ENCODE measurements at places on chromosomes 4 and X.

- peak; percentile 62 for DNase-seq
These were observed at the start of gene SH3TC1 for GRCh38 chr4:8198906-8199593. SH3TC1 (plus strand) TSS chr4:8199290; CDS start chr4:8205195, 5,905 bp downstream.

GRCh38 chrX:56986138-56986537 is 9.2 kb downstream of the SPIN3 start:
- DNase-seq, result no peak

DNA sequence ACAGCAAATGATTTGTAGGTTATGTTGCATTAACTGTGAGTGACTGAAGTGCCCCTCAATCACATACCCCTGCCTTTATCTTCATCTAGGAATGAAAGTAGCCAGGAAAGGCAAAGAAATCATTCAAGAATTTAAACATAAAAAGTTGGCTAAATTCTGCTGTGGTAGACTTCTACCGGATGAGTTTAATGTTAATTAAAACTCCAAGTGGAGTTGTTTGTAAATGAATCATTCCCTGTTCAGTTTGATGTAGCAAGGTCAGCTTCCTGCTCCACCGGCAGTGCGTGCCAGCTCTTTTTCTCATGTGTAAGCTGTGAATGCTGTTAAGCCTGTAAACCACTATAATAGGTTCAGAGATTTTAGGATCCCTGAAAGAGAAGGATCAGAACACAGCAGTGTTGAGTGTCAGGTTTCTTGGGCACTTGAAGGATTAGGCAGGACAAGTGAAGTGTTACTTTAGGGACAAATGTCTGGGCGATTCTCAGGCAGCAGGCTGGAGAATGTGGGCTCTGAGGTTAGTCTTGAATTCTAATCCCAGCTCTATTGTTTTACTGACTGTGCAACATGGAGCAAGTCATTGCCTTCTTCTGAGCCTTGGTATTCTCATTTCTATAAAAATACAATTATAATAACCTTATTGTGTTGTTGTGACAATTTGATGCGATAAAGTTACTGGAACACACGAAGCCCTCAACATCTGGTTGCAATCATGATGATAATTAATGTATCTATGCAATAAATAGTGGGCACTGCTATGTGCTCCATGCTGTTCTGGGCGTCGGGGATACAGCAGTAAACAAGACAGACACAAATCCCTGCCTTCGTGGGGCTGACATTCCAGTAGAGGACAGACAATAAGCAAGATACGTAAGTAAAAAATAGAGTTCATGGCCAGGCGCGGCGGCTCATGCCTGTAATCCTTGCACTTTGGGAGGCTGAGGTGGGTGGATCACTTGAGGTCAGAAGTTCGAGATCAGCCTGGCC is 112.0 kb downstream of the SHROOM3 start:
- peak; percentile 63 for DNase-seq

DNA sequence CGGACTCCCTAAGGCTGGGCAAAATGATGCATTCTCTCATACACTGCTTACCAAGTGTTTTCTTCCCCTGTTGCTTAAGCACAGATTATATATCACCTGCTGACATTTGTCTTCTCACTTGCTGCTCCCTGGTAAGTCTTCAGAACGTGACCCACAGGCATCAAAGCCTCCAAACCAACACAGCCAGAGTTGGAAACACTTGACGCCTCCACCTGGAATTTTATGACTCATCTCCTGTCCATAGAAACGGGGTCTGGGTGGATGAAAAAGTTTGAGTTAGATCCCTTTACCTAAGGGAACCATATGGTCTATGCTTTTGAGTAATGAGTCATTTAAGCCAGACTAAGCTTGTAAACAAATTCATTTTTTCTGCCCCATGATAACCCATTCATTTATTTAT is 251.6 kb downstream of the USP46 start:
- DNase-seq, result no peak

- no peak for DNase-seq
These were observed 181.4 kb upstream of the RBPJ start for GRCh38 chr4:26139310-26139924.

GRCh38 chrX:118364261-118364660 is 18.4 kb downstream of the WDR44 start:
- DNase-seq, result no peak

GRCh38 chr4:99655308-99656081 is 2.1 kb downstream of the C4orf54 start:
- peak; percentile 10 for DNase-seq

DNA sequence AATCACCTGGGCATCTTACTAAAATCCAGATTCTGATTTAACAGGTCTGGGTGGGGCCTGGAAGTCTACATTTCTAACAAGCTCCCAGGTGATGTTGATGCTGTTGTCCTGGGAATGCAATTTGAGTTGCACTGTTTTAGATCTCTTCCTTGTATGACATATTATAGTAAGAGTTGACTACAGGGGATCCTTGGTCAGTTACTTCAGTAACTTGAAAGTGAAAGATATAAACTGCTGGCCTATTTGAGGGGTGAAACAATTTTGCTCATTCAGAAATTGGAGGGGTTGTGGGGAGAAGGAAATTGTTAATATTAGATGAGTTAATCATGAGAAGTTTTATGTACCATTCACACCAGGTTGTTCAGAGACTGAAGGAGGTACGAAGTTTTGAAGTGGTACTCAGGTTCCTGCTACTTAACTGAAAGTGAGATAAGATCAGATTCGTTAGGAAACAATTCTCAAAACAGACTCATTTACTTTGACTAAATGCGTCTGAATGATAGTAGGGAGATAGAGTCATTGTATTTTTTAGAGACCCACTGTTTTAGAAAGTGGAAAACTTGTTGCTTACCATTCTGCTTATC is 12.5 kb downstream of the SH2D1A start:
- no peak for DNase-seq

- no peak for DNase-seq
These were observed 33.8 kb upstream of the SLIT2 start for GRCh38 chr4:20217951-20218350.

All from AG04450 (cell line).